ENCODE measurements at places on chromosomes 16 and 17.

- no peak for DNase-seq
Observed at GRCh38 chr16:80300876-80301275, 239.9 kb upstream of the DYNLRB2 start.

GRCh38 chr17:38512473-38513058 lies 84.3 kb downstream of the ARHGAP23 start:
- no peak for DNase-seq

DNA sequence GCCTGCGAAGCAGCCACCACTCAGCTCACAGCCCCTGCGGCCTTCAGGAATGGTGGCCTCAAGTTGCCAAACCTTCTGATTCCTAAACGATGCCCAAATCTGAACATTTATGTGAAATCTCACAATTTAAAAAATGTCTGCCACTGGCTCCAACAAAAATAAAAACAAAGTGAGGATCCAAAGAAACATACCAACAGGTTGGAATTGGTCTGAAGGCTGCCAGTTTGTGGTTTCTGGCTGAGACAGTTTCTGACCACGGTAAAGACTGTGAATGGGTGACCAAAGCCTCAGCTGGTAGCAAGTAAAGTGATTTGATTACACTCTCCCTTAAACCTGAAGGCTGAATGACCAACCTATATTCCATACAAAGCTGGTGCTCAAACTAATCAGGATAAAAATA lies 24.9 kb downstream of the LITAFD start:
- no peak for DNase-seq

- no peak for DNase-seq
Observed at GRCh38 chr16:85525420-85526184, 87.5 kb upstream of the GSE1 start.

DNA sequence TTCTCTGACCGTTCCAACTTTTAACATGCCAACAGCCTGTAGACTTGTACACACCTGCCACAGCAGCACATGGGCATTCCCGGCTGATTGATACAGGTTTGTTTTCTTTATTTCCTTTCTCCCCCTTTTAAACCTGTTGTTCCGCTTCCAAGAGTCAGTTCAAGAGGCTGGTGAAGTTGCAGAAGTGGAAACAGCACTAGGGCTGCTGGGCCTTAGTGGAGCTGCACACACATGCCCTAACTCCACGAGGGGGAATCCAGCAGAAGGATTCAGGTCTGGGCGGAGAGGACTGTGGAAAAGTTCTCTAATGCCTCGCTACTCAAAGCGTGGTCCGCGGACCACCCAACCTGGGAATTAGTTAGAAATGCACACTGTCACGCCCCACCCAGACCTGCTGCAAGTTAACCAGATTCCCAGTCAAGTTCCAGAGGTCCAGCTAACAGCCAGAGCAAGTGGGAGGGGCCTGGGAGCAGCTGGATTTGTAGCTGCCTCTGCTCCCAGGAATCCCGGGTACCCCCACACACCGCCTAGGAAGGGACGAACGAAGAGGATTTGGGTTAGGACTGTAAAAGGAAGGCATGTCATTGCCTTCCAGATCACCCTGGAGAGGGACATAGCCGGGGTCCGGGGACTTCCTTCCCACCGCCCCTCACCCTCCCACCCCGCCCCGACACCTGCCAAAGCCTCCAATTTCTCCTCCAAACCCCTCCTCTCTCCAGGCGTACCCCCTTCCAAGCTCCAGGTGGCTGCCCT lies 542 bp downstream of the SLC39A11 start:
- DNase-seq: no peak

DNA sequence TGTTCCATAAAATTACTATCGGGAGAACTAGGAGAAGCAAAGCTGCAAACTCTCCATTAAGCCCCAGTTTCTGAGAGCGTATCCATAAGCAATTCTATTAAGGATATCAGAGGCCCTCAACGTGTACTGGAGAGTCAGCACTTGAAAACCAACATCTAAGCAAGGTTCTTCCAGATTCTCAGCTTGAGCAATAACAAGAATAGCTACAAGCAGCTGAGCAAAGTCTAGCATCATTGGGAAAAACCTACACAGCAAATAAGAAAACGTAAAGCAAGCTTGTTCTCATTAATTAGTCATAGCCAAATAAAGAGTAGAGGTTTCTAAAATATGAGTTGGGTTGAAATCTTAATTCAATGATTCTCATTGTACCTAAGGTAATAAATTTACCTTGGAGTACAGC lies 26.9 kb upstream of the COX10 start:
- no peak for DNase-seq

GRCh38 chr17:263773-264172 lies 82.3 kb upstream of the DOC2B start:
- DNase-seq: no peak

GRCh38 chr17:7548585-7549400 lies at the start of gene TNFSF12:
TNFSF12 (plus strand) TSS chr17:7549058; CDS start chr17:7549154, 96 bp downstream.
- peak; percentile 64 for DNase-seq

GRCh38 chr17:385178-385835 lies 32.7 kb upstream of the RPH3AL start:
- peak; percentile 22 for DNase-seq

GRCh38 chr16:46954562-46954961 lies 18.9 kb downstream of the DNAJA2 start:
- DNase-seq: no peak

GRCh38 chr16:68636064-68636560 lies 9.0 kb upstream of the CDH3 start:
- no peak for DNase-seq

DNA sequence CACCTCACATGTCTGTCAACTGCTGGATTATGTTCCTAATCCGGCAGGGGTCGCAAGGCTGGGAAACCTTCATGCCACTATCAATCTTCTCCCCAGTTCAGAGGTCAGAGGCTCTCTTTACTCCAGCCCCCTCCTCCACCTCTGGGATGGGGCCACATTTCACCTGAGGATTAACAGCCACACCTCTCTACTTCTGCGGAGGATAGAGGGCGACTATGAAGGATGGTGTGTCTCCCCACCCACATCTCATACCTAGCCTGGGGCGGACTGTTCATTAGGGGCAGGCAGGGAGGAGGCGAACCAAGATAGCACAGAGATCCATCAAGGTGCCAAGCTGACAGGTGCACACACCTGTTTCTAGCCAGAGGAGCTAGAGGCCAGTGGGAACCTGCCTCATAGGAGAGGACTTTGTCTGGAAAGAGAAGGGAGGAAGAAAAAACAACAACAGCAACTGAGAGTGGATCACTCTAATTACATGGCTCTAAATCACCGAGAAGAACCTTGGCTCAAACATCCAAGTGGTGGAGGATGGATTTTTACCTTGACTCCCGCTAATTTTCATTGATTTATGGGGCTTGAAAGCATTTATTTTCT lies 41.9 kb upstream of the SKAP1 start:
- no peak for DNase-seq

DNA sequence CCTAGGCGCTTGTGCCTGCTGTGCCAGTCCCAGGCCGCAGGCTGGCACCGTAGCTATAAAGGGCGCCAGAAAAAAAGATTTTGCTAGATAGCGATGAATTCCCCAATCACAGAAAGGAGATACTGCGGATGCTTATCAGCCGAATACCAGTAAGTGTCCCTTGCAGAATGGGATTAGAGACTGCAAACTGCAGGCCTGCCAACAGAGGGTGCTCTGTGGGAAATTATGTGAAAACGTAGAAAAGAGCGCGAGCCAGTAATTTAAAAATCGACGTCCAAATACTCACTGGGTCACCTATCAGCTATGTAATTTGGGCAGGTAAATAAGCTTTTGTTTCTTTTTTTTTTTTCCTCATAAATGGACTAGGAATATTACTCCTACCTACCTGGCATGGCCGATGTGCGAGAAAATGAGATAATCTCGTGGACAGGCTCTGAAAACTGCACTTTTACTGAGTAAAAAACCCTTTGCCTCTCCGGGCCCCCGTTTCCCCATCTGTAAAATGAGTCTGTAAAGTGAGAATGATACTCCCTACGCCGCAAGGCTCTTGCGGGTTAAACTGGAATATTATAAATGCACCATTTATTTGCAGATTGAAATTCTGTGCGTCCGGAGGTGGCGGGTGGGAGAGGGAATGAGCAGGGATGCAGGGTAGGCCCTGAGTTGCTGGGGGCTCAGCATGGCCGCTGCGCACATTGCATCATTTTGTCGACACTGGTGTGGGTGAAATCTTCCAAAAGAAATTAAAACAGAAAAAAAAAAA lies 1.2 kb upstream of the COG1 start:
- DNase-seq: peak; percentile 78

GRCh38 chr16:67350324-67350723 lies 23.7 kb downstream of the LRRC36 start:
- DNase-seq: no peak

DNA sequence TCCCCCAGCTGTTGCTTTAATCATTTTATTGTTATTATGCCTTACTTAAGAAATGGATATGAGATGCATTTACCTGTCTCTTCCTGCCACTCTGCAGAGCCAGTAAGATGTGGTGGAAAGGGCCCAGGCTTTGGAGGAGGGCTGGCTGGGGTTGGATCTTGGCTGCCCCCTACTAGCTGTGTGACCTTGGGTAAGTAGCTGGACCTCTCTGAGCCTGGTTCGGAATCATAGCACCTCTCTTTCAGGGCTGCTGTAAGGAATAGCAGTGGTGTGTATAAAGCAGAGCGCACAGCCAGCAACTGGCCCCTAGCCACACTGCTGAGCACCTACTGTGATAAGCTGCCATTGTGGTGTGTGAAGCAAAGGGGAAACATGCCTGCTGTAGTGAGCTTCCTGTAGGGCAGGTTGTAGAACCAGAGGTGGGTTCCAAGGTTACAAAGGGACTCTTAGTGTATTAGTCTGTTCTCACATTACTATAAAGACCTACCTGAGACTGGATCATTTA lies 23.9 kb downstream of the MAPT start:
- no peak for DNase-seq

DNA sequence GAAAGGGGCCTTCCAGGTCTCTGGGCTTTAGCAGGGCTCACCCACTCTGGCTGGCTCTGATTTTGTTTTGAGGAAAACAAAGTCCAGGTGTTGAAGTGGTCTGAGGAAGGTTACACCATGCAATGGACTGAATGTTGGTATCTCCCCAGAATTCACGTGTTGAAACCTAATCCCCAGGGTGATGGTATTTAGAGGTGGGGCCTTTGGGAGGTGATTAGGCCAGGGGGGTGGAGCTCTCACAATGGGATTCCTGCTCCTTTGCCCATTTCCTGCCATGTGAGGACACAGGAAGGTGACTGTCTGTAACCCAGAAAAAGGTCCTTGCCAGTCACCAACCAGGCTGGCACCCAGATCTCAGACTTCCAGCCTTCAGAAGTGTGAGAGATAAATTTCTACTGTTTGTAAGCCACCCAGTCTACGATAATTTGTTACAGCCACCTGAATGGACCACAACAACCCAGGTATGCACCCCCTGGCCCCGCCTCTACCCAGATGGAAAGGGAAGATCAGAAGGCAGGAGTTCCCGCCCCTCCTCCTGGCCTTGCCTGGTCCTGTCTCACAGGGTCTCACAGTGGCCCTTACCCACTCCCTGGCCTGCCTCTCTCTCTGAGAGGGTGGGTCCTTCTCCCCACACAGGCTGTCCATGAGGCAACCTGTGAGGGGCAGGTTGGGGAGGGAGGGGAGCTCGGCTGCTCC lies 32.0 kb downstream of the LRRC75A start:
- DNase-seq: no peak

- DNase-seq: no peak
Observed at GRCh38 chr16:50012182-50012581, 12.8 kb upstream of the CNEP1R1 start.

DNA sequence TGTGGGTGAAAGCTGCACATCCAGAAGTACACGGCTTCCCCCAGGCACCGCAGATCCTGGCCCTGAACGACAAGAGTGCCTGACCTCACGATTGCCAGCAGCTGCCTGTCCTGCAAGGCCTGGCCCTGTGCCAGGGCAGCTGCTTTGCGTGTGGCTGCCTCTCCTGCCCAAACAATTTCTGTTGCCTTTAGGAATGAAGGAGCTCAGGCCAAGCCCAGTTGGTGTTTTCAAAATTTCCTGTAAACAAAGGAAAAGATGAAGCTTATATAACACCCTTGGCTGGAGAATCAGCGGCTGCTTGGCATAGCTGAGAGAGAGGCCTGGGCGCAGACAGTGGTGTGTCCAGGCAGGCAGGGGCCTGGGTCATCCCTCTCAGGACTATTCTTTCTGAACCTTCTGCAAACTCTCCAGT lies 11.7 kb upstream of the SLC47A2 start:
- no peak for DNase-seq

DNA sequence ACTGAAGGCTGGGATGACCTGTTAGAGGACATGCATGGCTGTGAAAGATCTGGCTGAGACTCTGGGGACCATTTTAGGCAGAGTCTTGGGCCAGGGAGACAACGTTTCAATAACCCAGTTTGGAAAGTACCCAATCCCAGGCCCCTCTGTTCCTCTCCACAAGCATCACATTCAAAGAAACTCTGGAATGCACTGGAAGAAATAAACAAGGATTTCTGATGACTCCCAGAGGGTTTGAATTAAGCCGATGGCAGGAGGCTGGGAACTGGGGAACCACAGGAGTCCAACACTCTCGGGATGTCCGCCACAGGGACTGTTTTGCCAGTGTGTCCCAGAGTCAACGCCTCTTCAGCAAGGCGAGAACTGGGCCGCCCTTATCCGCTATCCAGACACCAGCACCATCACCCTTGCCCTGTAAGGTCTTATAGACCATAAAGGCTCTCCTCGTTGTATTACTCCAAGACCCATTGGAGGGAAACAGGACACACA lies 3.3 kb downstream of the PMP22 start:
- no peak for DNase-seq

All from activated CD4-positive, alpha-beta T cell treated with anti-CD3 and anti-CD28 coated beads for 48 hours (primary cell).